ENCODE measurements at places on chromosomes 4 and X.

GRCh38 chr4:179569549-179569948 is 2127.3 kb upstream of the AGA start:
- no peak for DNase-seq

DNA sequence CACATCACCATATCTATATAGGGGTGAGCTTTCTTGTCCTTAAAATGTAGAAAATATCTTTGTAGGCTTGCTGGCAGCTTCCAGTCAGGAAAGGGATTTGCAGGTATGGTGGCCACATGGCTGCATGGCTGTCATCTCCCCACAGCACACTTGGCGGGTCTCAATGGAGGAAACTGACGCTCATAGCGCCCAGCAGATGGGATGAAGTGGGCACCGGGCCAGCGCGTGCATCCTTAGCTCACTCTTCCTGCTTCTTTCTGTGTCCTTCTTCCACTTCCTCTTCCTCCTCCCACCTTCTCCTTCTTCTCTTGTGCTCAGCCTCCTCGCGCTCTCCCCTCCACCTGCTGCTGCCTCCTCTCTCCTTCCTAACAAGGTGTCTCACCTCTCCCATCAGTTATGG is 156.2 kb upstream of the PSAPL1 start:
- DNase-seq, result no peak

DNA sequence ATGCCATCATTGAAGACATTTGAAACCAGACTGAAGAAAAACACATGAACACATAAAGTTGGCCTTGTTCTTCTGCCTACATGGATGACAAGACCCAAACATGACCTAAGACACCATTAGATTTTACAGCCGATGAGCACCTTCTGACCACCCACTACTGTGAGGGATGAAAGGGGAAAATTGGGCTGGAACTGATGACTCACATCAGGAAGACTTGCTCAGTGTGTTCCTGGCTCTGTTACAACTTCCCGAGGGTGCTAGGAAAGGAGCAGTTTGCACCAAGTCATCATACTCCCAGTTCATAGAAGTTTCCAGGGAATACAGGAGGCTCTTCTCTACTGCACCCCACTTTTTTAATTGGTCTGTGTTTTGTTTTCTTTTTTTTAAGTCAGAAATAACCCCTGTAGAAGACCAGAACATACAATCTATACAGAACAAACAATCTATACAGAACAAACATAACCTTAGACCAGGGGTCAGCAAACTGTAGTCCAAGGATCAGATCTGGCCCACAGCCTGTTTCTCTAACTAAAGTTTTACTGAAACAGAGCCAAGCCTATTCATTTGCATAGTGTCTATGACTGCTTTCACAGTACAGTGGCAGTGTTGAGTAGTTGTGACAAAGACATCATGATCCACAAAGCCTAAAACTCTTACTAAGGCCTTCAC is 25.3 kb downstream of the BTC start:
- DNase-seq, result peak; percentile 78

DNA sequence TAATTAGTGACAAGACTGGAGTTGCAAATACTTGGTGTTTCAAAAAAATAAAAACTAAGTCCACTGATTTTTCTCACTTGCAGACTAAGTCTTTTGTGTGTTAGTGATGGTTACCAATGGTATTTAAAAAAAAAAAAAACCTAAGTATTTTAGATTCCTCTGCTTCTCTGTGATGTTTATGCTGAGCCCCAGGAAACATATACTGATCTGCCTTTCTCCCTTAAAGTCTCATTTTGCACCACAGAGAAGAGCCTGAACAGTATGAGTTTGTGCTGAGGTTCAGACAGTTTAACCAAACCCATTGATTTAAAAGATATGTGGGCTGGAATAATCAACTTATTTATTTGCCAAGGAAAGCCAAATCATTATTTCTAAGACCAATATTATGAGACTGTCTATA is 1305.0 kb downstream of the PCDH18 start:
- no peak for DNase-seq

GRCh38 chrX:154369449-154370299 is 4.8 kb downstream of the FLNA start:
- DNase-seq, result peak; percentile 84

GRCh38 chr4:114389070-114389685 is 209.4 kb upstream of the UGT8 start:
- no peak for DNase-seq
